ENCODE measurements at places on chromosomes 3 and 15. TPM values are rescaled to one million over a fixed set of nuclear protein-coding genes. Genes with fewer than 3 reads are reported as not detected.

The KLHL6 gene
- not detected for total RNA-seq

The NPRL2 gene
- total RNA-seq, result 38.7 TPM

The RAB6B gene
- total RNA-seq, result 0.28 TPM

The EEFSEC gene
- total RNA-seq, result 4.5 TPM

The GOLGA6L7 gene
- not detected for total RNA-seq

The EFCAB12 gene
- total RNA-seq, result under 0.01 TPM

DNA sequence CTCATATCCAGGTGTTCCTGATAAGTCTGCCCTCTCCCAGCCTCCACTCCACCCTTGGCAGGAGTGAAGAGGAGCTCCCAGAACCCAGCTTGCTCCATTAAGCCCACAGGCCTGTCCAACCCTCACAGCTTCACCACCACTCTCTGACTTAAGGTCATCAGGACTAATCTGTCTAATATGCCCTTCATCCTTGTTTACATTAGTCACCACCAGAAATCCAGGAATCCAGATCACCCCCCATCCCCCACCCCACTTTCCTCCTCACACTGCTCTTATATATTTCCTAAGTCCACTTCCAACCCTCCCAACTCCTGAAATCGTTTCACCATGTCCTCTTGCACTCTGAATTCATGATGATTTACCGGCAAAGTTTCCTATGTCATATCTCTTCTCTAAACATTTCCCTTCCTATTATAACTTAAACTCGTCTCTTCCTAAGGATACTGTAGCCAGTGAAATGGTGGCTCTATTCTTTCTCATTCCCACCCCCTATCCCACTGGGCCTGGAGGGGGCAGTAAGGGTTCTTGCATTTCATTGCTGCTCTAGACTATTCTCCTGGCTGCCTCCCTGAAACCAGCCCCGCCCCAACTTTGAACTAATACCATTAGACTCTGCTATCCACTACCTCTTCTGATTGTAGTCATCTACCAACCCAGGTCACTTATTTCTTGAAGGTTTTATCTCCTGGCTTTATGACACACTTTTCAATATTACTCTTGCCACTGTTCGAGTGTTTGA, 43.4 kb downstream of the PPP2R3A start:
- peak; percentile 52 for DNase-seq

DNA sequence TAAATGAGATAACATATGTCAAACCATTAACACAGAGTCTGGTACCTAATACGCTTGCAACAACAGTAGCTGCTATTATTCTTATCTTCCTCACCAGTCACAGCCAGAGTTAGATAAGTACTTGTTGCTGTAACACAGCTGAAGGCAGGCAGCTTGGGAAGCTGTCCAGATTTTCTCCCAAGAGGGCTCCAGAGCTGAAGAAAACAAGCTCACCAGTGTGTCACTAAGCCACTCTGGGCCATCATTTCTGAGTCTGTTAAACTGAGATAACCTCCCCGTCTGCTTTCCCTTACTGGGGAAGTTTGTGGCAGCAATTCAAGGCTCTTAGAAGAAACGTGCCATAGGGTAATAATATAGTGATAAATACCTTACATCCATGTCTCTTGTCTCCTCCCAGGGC, 226.3 kb downstream of the TAFA4 start:
- no peak for DNase-seq

DNA sequence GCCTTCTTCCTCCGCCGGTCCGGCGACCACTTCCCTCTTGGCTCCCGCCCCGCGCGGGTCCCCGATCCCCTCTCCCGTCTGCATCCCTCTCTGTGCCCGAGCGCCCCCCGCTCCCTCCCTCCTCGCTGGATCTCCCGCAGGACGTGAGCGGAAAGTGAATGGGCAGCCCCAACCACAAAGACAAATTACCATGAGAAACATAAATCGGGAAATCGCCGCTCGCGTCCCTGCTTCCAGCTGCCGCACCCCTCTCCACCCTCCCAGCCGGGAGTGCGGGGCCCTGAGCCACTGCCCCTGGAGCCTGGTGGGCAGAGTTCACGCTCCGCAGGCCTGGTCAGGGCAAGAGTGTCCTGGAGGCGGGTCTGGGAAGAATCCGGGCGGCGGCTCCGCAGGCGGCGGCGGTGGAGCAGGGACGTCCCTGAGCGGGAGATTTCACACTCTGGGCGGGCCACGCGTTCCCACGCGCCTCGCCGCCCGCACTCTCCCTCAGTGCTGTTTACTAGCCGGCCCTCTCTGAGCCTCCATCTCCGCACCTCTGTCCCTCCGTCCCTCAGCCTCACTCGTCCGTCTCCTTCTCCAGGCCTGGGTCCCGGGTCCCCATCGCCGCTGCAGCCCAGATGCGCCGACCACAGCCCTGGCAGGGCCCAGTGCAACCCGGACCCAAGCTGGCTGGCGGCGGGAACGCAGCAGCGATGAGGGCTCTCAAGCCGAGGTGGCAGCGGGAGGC, 835 bp downstream of the SEMA5B start:
- no peak for DNase-seq

GRCh38 chr15:47736143-47736786, 19.0 kb downstream of the SEMA6D start:
- peak; percentile 41 for DNase-seq

GRCh38 chr15:75232826-75233503, 25.2 kb upstream of the GOLGA6C start:
- no peak for DNase-seq

- no peak for DNase-seq
Measured at GRCh38 chr15:101660005-101660404, 7.8 kb upstream of the TM2D3 start.

DNA sequence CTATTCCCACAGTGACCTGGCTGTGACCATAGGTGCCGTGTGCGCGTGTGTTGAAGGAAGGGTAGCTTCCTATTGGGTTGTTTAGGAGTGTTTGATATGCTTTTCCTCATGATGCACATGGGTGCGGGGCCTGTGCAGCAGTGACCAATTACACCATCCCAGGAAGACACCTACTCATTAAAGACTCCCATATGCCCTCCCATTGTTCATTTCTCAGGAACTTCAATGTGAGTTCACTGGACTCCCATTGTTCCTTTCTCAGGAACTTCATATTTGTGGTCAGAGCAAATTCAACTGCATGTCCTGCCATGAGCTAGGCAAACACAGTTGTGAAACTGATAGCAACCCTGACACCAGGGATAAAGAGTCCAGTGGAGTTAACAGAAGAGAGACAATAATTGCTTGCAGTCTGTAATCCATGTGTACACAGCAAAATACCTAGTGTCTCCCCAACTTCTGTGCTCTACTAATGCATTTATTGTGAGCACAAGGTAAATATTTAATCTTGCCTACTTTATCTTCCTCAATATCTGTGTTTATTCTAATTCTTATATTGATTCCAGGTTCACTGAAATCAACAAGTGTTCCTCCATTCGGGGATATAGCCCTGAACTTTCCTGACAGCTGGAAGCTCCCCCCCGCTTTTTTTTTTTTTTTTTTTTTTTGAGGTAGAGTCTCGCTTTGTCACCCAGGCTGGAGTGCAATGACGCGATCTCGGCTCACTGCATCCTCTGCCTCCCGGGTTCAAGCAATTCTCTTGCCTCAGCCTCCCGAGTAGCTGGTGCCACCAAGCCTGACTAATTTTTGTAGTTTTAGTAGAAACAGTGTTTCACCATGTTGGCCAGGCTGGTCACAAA, 57.5 kb upstream of the GCNT3 start:
- no peak for DNase-seq

DNA sequence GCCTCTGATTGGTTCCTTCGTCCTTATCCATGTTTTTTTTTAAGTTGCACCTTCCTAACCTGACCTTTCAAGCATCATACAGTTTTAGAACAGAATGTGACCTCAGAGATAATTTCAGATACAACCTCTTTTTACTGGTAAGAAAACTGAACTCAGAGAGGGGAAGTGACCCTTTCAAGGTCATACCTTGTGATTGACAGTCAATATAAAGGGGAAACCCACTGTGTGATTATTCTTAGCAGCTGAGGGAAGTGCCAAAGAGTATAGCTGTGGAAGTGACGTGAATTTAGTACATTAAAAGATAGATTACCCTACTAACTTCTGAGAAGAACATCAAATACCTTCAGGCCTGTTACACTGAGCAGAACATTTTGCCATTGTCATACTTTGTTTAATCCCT, 319.4 kb downstream of the NEK10 start:
- DNase-seq, result no peak

DNA sequence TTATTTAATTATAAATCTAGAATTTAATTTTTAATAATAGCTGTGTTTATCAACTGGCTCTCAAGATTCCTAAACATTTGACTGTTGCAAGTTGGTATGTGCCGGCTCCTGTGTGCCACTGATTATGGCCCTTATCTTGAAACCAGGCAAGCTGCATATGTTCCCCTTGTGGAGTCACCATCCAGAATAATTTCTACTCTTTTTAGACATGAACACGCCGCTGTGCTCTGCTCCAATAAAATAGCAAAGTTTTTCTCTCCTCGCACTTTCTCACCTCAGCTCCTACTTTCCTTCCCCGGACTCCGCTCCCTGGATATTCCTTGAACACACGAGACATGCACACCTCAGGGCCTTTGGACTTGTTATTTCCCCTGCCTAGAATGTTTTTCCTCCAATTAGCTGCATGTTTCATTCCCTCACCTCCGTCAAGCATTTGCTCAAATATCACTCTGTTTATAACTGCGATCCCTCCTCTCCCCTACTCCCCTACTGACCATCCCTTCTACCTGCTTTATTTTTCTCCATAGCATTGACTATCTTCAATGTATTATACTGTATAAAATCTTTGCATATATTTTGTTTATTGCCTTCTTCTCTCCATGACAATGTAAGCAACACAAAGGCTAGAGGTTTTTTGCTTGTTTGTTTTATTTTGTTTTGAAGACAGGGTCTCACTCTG, 26.1 kb upstream of the ERICH6 start:
- DNase-seq, result no peak

DNA sequence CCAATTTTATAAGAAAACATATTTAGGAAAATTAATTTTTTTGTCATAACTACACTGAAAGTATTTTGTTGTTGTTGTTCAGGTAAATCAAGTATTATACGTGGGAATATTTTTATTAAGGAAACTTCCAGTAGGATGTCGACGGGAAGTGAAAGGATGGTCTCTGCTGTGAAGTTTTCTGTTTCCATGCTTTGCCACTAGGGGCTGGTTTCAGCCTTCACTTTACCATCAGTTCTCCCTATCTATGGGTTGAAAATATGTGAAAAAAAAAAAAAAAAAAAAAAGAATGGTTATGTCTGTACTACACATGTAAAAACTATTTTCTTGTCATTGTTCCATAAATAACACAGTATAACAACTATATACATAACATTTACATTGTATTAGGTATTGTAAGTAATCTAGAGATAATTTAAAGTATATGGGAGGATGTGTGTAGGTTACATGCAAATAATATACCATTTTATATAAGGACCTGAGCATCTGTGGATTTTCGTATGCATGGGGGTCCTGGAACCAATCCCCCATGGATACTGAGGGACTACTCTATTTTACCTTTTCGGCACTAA, 136.7 kb downstream of the SMAD6 start:
- peak; percentile 71 for DNase-seq

DNA sequence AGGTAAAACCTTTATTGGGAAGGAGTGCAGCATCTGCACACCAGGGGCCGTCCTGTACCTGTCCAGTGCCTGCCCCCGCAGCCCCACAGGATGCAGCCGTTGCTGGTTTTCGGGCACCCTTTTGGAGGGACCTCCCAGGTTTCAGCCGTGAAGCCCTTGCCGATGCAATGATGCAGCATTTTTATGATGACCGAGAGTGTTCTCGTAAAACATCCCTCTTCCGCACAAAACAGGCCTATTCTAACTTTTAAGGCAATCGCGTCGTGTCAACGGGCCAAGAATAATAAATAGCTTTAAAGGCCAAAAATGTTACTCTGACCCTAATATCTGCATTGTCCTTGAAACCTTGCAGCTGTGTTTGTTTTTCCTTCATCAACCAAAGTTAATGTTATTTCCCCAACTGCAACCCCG, 126.1 kb downstream of the LRRK1 start:
- DNase-seq, result peak; percentile 47

DNA sequence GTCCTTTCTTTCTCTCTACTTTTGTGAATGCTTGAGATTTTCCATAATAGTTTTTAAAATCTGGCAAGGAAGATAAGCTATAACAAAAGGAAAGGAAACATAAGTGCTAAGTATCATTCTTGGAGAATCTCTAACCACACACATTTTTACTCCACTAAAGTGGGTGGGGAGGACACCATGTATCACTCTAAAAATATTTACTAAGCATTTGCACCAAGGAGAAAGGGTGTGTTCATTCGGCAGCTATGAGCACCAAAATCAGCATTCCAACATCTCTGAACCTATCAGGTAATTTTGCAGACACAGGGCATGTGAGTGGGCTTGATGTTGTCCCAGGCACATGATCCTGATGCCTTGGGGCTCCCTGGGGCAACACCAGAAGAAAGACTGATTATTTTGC, 5.5 kb downstream of the B4GALT4 start:
- DNase-seq, result peak; percentile 61

DNA sequence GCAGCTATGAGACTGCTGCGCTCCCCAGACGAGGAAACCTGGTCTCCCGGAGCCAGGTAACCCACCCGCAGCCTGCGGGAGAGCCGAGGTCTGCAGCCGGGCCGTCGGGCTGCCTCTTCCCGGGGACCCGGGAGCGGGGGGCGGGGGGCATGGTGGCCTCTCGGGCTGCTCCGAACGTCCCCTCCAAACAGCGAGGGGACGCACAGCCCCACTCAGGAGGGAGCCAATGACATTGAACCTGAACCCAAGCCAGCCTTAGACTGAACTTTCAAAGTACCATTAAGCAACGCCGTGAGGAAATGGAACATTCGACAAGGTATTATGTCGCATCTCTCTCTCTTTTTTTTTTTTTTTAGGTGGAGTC, 29.8 kb upstream of the ALDH1A3 start:
- DNase-seq, result no peak
